ENCODE measurements at places on chromosomes 1 and 21.

- DNase-seq: no peak
These were observed 280.6 kb downstream of the TTLL7 start for GRCh38 chr1:83718338-83718737.

DNA sequence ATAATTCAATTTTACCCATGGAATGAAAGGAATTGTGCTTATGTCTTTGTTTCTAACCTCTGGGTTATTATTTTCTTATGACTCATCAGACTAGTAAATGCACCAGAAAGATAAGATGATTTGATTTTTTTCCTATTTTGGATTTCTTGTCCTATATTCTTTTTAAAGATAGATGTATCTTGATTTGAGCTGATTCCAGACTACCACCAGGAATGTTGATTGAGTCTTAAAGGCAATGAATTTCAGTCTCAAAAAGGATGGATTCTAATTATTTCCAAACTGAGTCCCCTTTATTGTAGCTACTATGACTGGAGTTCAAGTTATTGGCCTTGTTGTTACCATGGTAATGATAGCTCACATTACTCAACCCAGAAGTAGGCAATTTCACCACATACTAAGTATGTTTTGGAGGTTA, 95.8 kb upstream of the RGS4 start:
- peak; percentile 76 for DNase-seq

DNA sequence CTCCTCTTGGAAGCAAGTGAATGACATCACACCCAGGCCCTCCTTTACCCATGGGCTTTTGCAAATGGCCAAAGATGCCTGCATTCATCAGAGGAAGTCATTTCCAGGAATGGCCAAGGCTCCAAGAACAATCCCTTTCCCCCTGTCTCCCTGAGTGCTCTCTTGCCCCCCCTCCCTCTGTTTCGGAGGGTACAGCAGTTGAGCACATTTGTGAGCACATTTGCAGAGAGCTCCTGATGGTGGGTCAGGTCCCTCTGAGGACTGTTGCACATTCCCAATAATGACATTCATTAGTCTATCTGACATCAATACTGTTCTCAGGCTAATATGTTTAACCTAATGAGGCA, 113.4 kb downstream of the MATN1 start:
- no peak for DNase-seq

DNA sequence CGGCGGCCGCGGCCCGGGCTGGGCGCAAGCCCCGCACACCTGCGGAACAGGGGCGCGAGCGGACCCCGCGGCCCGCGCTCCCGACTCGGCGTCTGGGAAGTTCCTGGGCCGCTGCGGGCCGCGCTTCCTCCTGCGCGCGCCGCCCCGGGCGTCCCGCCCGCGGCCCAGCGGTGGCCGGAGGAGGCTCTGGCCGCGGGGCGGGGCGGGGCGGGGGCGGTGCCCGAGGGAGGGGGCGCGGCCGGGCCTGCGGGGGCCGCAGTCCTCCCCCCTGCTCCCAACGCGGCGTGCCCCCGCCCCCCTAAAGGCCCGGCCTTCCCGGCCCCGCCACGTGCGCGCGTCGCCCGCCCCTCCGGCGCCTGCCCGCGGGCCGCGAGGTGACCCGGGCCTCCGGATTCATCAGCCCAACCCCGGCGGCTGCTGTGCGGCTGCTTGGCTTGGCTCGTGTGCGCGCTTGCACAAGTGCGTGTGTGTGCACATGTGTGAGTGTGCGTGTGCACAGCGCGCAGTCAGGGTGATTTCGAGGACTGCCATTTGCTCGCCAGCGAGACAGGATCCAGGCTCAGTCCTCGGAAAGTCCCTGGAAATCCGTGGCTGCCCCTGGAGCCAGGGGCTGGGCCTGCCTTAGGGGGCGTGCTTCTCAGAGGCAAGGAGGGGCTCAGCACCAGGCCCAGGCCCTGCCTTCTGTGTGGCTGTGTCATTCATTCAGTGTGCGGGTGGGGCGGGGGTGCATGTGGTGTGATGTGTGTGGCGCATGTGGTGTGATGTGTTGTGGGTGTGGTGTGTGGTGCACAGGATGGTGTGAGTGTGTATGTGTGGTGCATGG, at the start of gene C2CD2:
C2CD2 (minus strand) TSS at position 188 of the 823 bp plus-strand sequence. CDS start 370 bp downstream, outside the sequence.
- no peak for DNase-seq

DNA sequence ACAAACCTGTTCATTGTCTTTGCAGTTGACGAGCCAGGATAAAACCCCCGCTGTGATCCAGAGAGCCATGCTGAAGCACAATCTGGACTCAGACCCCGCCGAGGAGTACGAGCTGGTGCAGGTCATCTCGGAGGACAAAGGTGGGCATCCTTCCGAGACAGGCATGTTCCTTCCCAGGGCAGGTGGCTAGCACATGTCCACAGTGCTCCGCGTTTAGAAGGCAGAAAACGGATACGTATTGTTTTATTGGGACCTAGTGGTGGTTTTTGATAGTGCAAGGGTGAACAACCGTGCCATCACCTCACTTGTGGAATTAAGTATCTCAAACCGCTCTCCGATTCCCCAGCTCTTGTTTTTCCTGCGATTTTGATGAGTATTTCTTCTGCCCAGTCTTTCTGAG, 115.3 kb downstream of the COLGALT2 start:
- no peak for DNase-seq

- DNase-seq: no peak
These were observed 164.9 kb downstream of the RERE start for GRCh38 chr1:8652467-8653046.

GRCh38 chr1:187051618-187052232, 223.0 kb downstream of the PLA2G4A start:
- DNase-seq: no peak

GRCh38 chr1:246270236-246270635, 236.8 kb downstream of the SMYD3 start:
- no peak for DNase-seq

- DNase-seq: no peak
These were observed 5.2 kb upstream of the OTUD7B start for GRCh38 chr1:150015651-150016131.

- peak; percentile 54 for DNase-seq
These were observed 57.6 kb downstream of the LDLRAD2 start for GRCh38 chr1:21869620-21870121.

DNA sequence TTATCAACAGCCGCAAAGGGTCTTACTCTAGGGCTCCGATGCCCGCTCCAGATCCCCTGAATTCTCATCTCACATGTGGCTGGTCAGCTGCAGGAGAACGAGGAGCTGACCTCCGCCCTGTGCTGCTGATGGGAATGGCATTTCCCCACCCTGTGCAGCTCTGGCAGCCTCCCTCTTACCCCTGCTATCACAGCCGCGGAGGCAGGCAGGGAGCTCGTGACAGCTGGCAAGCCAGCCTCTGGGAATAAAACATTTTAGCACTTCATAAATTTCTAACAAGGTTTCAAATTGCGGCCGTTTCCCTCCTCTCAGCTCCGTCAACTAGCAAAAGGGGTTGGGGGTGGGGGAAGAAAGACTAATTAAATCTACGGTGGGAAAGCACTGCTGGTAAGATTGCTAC, 81.1 kb downstream of the DSCAM start:
- no peak for DNase-seq

- no peak for DNase-seq
These were observed 635.5 kb downstream of the PLPP3 start for GRCh38 chr1:55943721-55944435.

DNA sequence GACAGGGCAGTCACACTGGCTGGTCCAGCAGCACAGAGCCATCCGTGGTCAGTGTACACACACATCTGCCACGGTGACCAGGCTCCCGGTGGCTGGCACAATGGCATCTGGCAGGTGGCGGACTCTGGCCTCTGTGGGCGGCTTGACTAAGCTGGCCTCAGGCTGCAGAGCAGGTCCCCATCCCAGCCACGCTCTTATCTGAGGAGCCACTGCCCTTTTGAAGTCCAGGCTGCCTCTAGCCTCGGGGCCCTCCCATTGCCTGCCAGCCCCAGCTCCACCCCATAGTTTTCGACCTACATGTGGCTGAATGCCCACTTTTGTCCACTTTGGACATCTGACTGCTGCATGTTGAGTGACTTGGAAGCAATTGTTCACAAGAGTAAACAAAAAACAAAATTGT, 29.9 kb upstream of the EDN2 start:
- no peak for DNase-seq

DNA sequence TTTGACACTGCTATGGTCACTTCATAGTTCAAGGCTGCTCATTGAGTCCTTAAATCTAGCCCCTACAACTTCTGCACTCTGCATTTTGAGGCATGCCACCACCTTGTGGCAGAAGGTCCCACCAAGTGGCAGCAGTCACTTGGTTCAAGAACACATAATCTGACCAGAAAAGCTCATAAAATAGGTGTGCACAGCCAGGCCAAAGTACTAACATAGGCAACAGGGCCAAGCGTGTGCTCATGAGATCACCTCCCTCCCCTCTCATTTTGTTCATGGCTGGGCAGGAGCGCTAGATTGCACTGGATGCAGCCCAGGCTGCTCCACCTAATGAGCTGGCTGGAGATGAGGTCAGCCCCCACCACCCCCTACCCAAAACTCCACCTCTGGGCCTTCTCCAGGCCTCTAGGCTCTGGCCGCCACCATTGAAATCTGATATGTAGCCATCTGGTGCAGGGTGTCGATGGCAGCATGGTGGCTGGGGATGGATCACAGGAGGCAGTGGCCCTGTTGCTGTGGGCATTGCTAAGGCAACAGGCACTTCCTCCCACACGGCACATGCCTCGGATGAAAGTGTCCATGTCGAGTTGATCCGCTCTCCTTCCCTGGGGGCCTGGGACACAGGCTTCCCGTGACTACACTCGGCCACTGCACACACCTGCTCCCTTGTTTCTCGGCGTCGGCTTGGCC, 193.2 kb downstream of the TRABD2B start:
- DNase-seq: no peak

- no peak for DNase-seq
These were observed 56.3 kb upstream of the SYNC start for GRCh38 chr1:32758795-32759430.

DNA sequence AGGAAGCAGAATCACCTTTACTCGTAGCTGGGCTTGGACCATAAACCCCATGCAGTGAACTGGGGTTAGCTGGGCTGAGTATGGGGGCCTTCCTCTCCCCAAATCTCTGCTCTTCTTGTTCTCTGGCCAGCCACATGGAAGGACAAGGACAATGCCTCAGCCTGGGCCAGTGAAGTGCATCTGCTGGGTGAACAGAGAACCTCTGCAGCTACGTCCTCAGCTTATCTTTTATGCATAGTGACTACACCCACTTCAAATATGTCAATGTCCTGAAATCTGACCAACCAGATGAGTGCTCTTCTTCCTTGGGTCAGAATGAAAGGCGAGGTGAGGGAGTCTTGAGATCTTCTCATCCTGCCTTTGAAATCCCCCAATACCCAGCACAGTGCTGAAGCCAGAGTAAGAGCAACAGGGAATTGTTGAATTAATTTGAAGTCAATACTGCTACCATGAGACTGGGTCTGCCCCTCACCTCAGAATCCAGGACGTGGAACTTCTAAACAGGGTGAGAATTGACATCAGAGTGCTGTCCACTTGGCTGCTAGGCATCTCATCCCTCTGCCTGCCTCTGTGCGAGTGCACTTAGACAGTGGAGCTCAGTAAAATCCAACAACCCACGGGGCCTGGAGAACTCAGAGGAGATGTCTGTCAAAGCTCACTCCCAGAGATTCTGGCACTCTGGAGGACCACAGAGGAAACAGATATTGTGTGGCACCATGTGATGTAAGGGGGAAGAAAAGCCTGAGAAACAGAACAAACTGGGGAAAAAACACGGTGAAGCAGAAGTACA, 99.0 kb downstream of the IER5 start:
- DNase-seq: no peak

GRCh38 chr1:65330021-65330420, 20.7 kb downstream of the DNAJC6 start:
- no peak for DNase-seq

- no peak for DNase-seq
These were observed 50.0 kb downstream of the BEND5 start for GRCh38 chr1:48726557-48727215.

GRCh38 chr1:100443811-100444571, 91.7 kb downstream of the CDC14A start:
- DNase-seq: no peak

GRCh38 chr1:34292472-34292871, 115.8 kb downstream of the C1orf94 start:
- no peak for DNase-seq

DNA sequence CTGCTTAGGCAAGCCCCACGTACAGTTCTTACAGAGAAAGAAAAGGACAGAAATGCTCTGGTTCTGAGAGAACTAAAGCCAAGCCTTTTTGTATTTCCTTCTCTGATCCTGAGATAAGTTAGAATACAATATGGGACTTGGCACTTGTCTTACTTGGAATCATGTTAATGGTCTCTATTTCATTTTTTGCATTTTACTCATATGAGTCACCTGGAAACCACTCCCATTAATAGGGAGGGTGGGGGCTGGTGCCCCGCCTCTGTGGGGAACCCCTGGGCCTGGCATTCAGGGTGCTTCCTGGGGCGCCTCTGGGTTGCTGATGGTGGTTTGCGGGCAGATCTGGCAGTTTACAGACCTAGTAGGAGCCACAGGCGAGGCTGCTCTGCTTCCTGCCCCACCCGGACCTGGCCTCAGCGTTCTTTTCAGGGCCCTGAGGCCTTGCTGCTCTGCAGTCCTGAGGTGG, 26.7 kb downstream of the TSPAN2 start:
- DNase-seq: no peak

- no peak for DNase-seq
These were observed 15.9 kb upstream of the IFNAR1 start for GRCh38 chr21:33308586-33309490.

DNA sequence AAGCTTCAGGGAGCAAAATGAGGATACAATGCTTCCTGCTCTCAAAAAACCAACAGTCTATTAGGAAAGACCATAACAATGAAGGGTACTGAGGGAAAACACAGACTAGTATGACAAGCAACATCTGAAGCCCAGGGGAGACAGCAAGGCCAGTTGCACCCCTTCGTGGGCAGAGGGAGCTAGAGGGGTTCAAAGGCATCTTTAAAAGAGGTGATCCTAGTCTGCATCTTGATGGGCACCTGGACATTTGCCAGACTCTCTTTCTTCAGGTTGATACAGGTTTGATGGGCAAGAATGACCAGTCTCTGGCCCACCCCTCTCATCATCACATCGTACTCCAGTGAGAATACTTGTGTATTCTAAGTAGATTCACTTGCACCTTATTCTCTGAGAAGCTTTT, 177.7 kb downstream of the VAV3 start:
- DNase-seq: no peak

DNA sequence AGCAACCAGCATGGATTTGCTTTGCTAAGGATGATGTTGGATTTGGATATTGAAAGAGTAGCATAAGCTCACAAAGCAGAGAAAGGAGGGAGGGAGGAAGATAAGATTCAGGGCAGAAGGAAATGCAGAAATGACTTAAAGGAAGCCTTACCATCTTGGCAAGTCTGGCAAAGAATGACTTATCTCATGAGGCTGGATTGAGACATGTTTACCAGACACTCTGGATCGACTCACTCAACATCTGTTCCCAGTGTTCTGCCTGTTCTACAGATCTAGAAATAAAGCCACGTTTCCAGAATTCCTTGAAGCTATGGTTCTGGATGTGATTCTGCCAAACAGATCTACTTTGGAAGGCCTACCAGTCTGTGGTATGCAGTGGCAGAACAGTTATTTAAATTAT, 38.8 kb upstream of the CTBS start:
- no peak for DNase-seq
